Kasumi-1 (cell line): ENCODE measurements at places on chromosomes 4 and X.

DNA sequence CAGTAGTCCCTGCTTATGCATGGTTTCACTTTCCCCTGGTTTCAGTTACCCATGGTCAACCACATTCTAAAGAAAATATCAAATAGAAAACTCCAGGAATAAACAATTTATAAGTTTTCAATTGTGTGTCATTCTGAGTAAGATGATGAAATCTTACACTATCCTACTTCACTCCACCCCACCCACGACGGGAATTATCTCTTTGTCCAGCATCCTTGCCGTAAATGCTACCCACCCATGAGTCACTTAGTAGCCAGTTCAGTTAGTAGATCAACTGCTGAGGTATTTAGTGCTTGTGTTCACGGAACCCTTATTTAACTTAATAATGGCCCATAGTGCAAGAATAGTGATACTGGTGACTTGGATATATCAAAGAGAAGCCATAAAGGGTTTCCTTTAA lies 91.4 kb downstream of the KLHL13 start:
- no peak for DNase-seq

GRCh38 chr4:121182296-121182695 lies 18.2 kb upstream of the TNIP3 start:
- DNase-seq: peak; percentile 59

DNA sequence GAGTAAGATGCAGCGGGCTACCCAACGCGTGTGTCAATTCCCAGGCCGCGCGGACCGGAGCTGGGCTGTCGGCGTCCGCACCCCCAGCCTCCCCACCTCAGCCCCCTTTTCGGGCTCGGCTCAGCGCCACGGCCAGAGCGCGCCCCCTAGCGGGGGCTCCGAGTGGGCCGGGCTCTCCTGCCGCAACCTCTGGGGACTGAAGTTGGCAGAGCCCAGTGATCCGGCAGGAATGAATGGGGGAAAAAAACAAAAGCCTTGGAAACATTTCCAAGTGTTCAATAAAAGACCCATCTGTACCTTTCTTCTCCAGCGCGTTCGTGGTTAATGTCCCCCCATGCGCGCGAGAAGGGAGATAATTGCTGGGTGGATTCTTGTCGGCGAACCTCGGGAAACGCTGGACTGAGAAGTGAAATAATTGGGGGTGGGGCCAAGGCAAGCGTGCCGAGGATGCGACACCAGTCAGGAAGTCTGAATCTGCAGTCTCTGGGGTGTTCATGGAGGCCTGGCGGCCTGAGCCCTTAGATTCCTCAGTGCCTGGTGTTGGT lies 5.2 kb upstream of the ARX start:
- DNase-seq: no peak

DNA sequence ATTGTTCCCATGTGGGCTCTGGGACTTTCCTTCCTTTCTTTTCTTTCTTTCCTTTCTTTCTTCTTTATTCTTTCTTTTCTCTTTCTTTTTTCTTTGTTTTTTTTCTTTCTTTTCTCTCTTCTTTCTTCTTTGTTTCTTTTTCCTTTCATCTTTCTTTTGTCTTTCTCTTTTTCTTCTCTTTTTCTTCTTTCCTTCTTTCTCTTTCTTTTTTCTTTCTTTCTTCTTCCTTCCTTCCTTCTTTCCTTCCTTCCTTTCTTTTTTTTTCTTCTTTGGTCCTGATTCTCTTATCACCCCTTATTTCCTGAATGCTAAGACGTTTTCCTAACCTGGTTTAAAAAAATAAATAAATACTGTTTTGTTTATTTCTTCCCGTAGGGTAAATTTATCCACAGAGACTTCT lies 93.2 kb downstream of the CRLF2 start:
- no peak for DNase-seq

DNA sequence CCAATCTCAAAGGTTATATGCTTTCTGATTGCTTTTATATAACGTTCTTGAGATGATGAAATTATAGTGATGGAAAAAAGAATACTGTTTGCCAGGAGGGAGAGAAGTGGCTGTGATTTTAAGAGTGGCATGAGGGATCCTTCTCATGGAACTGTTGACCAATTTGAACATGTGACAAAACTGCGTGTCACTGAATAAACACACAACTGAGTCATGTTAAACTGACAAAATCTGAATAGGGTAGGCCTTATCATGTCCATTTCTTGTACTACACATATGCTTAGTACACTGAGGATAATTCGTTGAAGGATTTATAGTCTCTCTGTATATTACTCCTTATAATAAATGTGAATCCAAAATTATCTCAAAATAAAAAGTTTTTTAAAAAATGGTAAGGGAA lies 22.2 kb upstream of the HSPA4L start:
- DNase-seq: no peak

DNA sequence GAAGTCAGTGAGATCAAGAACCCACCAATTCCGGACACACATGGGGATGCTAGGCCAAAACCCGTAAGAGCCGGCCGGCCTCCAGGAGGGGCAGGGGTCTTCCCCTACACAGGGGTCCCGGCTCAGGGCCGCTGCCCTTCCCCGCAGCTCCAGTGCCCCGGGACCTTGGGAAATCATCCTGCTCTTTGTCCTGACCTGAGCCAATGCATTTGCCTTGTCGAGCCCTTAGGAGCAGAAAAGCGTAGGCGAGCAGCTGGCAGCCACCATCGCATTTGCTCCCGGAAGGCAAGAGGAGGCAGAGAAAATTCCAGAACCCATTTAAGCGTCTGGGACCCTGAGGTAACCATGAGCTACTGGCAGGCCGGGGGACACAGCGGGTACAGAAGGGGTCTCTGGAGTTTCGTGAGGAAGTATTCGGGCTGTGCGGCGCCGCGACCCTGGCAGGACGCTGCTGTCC lies 7.4 kb upstream of the TNIP2 start:
- no peak for DNase-seq

DNA sequence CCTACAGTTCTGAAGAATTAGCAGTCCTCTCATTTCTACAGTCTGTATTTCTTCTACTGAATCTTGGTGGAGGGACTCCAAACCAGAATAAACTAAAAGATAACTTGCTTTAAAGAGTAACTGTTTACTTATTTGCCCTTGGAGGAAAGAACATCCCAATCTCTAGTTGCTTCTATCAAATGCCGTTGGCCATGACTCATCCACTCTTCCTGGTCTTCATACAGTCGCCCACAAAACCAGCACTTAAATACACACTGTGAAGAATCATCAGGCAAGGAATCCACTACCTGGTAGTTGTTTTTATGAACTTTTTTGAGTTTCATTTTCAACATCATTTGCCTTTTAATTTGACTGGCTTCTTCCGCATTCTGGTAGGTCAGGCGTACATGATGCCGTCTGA lies 14.2 kb downstream of the ZNF518B start:
- DNase-seq: no peak

- no peak for DNase-seq
Observed at GRCh38 chr4:21652508-21653231, 295.9 kb downstream of the KCNIP4 start.

- DNase-seq: peak; percentile 55
Observed at GRCh38 chr4:177001271-177002175, 208.8 kb upstream of the VEGFC start.

- DNase-seq: no peak
Observed at GRCh38 chr4:87901422-87901992, 68.7 kb downstream of the MEPE start.

- no peak for DNase-seq
Observed at GRCh38 chrX:1877780-1878179, 262.9 kb downstream of the ASMT start.

DNA sequence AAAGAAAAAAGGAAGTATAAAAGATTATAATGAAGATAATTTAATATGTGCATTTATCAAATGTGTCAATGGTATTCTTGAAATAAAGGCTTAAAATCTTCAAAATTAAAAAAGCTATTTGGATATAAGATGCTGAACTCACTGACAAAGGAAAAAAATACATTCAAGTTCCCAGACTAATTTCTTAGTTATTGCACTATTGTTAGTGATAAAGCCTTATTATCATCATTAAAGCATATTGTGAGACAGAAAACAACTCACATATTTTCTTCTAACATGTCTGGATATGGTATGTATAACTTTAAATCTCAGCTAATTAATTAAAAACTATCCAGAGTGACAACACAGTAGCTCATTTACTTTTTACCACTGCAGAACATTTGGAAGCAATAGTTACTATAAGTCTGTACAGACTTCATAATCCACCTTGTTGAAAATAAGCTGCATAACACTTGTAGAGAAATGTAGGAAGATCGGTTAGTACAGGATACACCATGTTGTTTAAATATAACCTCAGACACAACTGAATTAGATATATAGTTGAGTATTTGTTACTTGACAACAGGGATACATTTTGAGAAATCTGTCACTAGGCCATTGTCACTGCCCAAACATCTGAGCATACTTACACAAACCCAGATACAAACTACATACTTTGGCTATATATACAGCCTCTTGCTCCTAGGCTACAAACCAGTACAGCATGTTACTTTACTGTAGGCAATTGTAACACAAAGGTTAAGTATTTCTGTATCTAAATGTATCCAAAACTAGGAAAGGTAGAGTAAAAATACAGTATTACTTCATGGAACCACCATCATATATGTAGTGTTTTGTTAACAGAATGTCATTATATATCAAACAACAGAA lies 12.8 kb upstream of the FAM200B start:
- DNase-seq: no peak

GRCh38 chr4:173990126-173990868 lies 293.2 kb downstream of the FBXO8 start:
- peak; percentile 55 for DNase-seq

DNA sequence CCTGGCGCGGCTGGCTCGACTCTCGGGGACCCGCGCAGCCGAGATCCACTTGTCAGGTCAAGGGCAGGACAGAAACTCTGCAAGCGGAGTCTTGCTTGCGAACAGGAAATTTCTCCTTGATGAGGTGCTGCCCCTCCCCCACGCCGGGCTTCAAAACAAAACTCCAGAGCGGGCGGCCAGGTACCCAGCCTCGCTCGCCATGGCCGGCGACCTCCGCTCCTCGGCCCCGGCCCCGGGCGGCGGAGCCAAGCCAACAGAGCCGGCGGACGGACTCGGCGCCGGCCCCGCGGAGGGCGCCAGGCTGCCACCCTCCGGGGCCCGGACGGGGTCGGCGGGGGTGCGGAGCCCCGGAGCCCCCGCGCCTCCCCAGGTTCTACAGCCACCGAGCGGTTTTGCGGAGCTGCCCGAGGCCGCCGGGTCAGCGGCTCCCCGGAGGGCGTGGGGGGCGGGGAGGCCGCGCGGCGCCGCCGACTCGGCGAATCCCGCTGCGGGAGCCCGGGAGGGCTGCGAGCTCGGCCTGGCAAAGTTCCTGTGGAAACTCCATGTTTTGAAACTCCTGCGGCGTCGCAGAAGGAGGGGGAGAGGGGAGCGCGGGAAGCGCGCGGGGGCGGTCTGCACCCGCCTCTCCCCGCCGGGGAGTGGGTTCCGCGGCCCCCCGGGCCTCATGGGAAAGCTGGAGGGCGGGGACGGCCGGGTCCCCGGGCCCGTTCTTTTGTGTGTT lies 11.7 kb upstream of the BCOR start:
- DNase-seq: no peak

DNA sequence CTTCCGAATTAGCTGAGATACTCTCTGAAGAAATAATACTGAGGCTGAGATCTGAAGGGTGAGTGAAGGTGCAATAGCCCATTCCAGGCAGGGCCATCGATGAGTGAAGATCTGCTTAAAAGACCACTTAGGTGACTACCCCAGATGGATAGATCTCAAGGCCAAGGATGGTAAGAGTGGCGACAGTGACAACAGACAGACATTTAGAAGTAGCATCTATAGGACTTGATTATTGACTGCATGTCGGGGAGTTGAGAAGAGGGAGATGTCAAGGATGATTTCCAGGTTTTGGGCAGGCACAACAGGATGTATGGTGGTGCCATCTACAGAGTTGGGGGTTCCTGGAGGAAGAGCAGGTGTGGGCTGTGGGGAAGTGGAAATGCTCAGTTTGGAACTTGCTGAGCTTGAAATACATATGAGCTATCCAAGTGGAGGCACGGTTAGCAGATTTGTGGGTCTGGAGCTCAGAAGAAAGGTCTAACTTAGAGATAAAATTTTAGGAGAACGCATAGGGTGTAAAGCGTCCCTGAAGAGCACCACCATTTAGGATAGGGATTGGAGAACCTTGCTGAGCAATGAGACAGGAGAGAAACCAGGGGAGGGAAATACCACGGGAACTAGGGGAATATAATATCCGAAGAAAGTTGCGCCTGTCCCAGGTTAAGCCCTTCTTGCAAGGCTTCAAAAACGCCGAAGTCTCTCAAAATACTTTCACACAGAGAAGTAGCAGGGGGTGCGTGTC lies 688 bp downstream of the UFSP2 start:
- peak; percentile 44 for DNase-seq

GRCh38 chr4:14994242-14994641 lies 8.0 kb upstream of the CPEB2 start:
- peak; percentile 23 for DNase-seq

DNA sequence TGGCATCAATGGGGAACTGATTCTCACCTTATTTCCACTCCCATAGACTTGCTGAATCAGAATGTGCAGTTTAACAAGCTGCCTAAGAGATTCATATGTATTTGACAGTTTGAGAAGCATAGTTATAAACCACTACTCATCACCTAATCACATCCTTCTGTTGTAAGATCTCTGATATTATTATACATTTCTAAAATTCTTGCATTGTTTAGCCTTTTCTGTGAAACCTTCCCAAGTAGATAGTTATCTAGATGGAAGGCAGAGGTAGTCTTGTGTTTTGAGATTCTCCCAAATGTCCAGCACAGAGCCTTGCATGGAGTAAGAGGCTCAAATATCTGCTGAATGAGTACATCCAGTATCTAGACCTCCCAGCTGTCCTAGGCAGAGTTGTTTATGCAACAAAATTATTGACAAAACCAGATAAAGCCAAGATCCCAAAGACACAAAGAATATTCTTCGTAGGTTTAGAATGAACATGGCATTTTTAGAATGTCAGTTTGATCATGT lies 227.3 kb downstream of the KDR start:
- DNase-seq: no peak

DNA sequence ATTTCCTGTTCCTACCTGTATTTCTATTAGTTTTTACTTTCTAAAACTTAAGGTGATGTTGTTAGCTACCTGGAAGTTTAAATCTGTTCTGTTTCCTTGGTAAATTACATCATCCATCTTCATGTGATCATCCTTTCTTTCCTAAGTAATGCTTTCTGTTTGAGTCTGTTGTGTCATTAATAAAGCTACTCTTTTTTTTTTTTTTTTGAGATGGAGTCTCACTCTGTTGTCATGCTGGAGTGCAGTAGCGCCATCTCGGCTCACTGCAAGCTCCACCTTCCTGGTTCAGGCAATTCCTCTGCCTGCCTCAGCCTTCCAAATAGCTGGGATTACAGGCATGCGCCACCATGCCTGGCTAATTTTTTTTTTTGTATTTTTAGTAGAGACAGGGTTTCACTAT lies 73.3 kb downstream of the FIP1L1 start:
- no peak for DNase-seq

- no peak for DNase-seq
Observed at GRCh38 chrX:122591546-122591945, 592.5 kb upstream of the GRIA3 start.

DNA sequence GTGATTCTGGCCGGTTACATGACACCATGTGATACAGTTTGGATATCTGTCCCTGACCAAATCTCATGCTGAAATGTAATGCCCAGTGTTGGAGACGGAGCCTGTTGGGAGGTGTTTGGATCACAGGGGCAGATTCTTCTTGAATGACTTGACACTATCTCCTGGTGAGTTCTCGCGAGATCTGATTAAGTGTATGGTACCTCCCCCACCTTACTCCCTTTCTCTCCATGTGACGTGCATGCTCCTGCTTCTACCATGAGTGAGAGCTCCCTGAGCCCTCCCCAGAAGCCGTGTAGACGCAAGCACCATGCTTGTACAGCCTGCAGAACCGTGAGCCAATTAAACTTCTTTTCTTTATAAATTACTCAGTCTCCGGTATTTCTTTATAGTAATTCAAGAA lies 23.6 kb downstream of the CPE start:
- DNase-seq: no peak

- no peak for DNase-seq
Observed at GRCh38 chr4:65999518-65999871, 329.2 kb upstream of the EPHA5 start.
